ENCODE measurements at places on chromosomes 12 and 14.

DNA sequence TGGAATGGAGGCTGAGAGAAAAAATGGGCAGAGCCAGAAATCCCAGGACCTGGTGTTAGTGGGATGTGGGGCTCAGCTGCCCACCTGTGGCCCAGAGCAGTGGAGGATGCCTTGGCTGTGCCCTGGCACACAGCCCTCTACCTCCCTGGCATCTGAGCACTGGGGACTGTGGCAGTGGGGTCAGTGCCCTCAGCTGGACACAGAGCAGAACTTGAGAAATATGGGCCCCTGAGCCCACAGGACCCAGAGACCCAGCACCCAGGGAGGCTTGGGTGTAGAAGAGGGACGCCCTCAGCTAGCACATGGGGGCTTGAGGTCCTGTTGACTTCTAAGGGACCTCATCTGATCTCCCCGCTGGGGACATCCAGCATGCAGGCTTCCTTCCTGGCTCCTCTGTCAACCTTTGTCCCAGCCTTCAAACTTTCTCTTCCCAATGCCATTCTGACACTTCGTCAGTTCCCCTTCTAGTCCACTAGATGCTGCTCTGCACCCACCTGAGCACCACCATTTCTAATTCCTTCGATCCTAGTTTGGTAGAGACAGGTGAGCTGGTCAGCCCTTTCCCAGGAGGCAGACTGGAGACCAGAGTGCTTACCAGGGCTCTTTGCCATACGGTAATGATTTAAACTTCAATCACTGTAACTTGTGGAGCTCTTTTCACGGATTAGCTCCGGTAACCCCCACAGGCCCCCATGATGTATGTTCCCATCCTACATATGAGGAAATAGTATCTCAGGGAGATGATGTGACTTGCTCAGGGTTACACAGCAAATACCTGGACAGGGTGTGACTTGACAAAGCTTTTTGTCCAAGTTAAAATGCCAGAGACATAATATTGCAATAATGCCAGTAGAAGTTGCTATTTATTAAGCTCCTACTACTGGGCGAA lies 143.7 kb downstream of the ASCL4 start:
- DNase-seq: no peak

- peak; percentile 39 for DNase-seq
These were observed 60.6 kb upstream of the TCL1A start for GRCh38 chr14:95774265-95775160.

- DNase-seq: no peak
These were observed 4.7 kb upstream of the C1R start for GRCh38 chr12:7096979-7097378.

GRCh38 chr14:68535404-68536017 lies 257.4 kb downstream of the ZFP36L1 start:
- no peak for DNase-seq

GRCh38 chr12:51238037-51238509 lies 553 bp upstream of the DAZAP2 start:
- DNase-seq: no peak

DNA sequence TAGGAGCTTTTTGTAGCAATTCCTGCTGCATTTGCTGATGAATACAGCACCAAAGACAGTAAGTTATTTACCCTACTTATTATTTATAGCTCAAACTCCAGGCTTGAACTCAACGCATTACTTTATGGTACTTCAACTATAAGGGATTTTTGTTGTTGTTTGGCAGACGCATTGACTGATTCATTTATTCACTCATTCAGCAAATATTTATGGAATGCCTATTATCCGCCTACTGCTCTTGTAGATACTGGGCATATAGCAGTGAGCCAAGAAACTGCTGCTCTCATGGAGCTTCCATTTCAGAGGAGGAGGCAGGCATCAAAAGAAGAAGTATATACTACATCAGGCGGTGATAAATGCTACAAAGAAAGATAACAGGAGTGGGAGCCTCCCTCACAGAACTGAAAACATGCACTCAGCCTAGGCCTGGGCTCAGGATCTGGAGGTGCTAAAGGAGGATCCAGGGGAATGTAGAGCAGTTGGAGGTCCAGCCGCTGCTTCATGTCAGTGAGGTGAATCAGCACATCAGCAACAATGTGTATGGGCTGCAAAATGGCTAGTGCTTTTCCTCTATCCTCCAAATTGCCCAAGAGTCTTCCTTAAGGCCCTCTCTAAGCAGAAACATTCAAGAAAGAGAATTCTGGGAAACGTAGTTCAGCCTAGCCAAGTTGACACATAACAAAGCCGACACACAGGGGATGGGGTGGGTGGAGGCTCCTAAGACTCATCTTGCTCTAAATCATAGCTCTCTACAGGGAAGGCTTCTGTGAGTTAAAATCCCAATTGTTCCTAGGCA lies 157.5 kb downstream of the NRXN3 start:
- no peak for DNase-seq

DNA sequence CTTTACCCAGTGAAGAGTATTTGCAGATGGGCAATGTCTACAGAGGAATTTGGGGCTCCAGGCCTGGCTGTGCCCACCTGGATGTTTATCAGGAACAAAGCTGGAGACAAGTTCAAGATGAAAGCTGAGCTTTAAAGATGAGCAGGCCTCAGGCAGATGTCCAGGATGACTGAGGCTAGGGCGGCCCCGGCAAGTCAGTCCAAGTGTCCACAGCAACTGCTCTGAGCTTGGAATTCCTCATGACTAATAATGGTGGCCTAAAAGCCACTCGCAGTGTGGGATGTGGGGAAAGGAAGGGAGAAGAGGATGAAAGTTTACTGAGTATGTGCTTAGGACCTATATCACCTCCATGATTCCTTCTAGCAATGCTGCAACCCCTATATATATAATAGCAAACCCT lies 128.2 kb upstream of the NOS1 start:
- no peak for DNase-seq

DNA sequence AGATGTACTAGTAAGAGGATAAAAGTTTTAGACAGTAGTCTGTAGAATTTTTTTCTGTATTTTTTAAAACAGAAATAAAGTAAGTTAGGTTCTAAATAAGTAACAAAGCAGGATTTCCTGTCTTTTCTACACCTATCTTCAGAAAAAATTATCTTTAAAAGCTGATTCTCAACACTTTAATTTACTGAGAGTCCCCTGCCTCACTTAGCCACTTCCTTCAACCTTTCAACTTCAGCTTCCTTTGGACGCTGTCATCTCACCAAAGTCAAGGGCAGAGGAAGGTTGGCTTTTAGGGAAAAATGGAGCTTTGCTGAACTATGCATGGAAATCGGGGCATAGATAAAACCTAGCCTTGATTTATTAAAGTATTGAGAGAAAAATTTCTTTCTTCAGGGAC lies 44.9 kb upstream of the CERS5 start:
- no peak for DNase-seq

- no peak for DNase-seq
These were observed 922.5 kb upstream of the FBXO33 start for GRCh38 chr14:40354754-40355153.

GRCh38 chr12:89960607-89961394 lies 252.2 kb upstream of the ATP2B1 start:
- DNase-seq: no peak
